ENCODE measurements at places on chromosomes 2 and 18. TPM values are rescaled to one million over a fixed set of nuclear protein-coding genes. Genes with fewer than 3 reads are reported as not detected.
A peak's percentile ranks its signal among the peaks of the same experiment; 100 is the strongest.

TFPI gene
- total RNA-seq: 35.5 TPM

SESTD1 gene
- 208 TPM for total RNA-seq

RTP5 gene
- not detected for total RNA-seq

SKOR2 gene
- total RNA-seq: not detected

PLB1 gene
- total RNA-seq: 1.7 TPM

MC5R gene
- not detected for total RNA-seq

- H3K36me3 ChIP-seq: no peaks in the 10 kb centered on the region
- H3K27ac ChIP-seq: no peak overlapping the region
- DNase-seq: no peak
- no peak overlapping the region for H3K4me3 ChIP-seq
- H3K27me3 ChIP-seq: no peaks in the 10 kb centered on the region
- no peaks in the 10 kb centered on the region for H3K4me1 ChIP-seq
Observed at GRCh38 chr2:136375017-136375901, 257.3 kb upstream of the CXCR4 start.

DNA sequence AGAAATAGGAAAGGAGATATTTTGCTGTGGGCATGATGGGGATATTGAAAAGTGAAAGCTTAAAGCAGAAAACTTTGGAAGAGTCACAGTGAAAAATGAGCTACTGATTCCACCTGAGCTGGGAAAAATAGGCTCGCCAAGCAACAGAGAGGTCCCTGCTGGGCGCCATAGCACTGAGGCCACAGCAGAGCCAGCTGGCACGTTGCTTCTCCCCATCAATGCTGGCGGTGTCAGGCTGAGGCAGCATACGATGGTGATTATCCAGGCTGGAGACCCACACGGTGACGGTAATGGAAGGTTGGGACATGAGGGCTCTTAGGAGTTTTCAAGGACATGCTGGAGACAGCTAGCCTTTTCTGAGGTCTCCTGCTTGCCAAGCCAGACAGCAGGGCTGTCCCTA is 25.8 kb upstream of the DTNB start:
- no peaks in the 10 kb centered on the region for H3K27me3 ChIP-seq
- H3K4me1 ChIP-seq: peaks cover 34% of the 10 kb centered on the region
- DNase-seq: no peak
- H3K27ac ChIP-seq: peak overlapping the region; percentile 46

- H3K27ac ChIP-seq: no peak overlapping the region
- no peaks in the 10 kb centered on the region for H3K4me1 ChIP-seq
- H3K36me3 ChIP-seq: no peaks in the 10 kb centered on the region
Observed at GRCh38 chr18:48711651-48712486, 173.0 kb downstream of the CTIF start.

DNA sequence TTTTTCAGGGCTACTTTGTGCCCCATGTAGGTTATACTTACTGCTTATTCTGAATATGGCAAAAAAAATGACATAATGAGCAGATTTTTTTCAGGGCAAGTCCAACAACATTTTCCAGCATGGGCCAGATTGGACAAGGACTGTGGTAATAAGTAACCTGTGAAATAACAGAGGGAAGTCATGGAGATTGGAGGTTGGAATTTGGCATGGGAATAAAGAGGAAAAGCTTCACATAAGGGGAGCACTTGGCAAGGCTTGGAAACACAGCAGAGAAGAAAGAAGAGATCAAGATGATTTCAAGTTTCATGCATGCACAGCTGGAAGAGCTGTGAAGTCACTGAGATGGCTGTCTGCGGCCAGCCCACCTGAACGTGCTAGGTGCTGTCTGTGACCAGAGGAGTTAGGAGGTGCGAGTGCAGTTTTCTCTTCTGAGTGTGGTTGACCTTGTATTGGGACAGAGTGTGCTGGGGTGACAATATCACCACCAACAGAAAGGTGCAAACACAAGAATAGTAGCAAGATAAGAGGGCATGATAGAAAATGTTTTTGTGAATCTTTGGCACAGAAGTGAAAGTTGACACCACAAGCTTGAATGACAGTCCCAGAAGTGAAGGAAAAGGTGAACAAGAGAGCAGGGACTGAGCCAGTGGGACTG is 71.1 kb upstream of the DSC1 start:
- H3K4me3 ChIP-seq: no peak overlapping the region
- no peaks in the 10 kb centered on the region for H3K36me3 ChIP-seq
- no peak overlapping the region for H3K27ac ChIP-seq
